Effector CD4-positive, alpha-beta T cell (primary cell): ENCODE measurements at places on chromosomes 3 and 15.

DNA sequence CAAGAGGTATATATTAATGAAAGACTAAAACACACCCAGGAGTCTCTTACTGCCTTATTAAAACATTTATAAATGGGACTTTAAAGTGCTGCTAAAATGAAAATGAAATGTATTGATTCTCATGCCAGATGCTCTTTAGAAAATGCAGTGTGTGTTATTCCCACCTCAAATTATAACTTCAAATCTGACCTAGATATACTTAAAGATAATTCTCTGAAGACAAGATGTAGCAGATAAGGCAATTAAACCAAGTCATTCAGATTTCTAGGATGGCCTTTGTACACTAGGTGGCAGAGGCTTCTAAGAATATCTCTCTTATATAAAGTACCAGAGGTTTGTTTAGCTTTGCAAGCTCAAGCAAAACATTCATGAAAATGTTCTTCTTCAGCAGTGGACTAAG lies 26.9 kb upstream of the GOLGA8B start:
- no peak for DNase-seq

DNA sequence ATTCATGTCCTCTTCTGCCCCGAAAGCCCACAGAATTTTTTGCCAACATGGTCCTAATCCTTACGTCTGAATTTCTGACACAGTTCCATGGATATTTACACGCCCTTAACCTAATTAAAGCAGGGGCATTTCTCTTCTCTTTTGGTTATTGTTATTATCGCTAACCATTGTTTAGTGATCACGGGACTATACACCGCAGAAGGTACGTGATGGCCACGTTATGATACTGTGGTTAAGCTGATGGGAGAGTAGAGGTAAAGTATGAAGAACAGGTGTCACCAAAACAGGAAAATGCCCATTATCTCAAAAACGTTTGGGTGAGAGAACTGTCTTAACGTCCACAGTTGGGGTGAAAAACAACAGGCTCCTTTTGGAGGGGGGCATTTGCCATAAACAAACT lies 26.4 kb downstream of the CCR4 start:
- DNase-seq, result no peak

DNA sequence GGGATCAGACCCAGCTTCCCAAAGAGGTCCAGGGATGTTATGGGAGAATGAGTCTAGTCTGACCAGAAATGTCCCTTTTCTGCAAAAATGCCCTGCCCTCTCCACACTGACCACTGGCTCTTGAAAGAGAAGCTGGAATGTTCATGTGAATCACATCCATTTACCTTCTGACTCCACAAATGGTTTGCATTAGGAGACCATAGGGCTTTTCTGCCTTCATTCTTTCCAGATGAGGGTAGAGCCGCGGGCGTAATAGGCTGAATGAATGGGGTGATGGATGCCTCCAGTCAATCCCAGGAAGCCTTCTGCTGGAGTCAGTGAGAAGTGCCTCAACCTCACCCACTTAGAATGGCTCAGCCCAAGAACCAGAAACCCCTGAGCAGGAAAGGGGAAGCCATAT lies 47.2 kb upstream of the IREB2 start:
- DNase-seq, result no peak

GRCh38 chr3:87136066-87136596 lies 91.0 kb upstream of the CHMP2B start:
- no peak for DNase-seq

- DNase-seq, result no peak
These were observed 53.0 kb downstream of the SV2B start for GRCh38 chr15:91152896-91153581.

GRCh38 chr3:177932346-177932745 lies 603.9 kb upstream of the KCNMB2 start:
- DNase-seq, result no peak

DNA sequence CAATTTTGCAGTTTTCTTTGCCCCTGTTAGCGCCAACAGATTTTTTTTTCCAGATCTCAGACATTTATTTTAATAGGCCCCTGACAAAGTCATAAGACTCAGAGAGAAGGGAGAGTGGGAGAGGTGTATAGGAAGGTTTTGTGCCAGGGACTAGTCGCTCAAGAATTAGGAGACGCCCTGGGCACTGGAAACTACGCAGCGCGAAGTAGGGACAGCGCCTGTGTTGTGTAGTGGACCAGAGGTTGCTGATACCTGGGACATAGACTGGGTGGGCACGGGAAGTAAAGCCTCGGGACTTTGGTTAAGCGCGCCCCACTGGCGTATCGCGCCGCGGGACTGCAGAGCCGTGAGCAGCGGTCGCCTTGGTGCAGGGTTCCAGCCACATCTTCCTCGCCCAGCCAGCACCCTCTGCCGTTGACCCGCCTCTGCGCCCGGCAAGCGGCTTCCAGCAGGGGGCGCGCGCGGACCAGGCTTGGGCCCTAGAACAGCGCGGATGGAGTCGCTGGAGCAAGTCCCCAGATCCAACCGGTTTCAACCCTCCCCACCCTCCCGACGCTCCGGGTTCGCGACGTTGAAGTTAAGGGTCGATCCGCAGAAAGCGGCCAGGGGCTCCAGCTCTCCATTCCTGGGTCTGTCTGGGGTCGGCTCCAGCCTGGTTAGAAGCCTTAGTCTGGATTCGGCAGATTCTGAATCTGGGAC lies 3.0 kb upstream of the ISLR2 start:
- DNase-seq, result peak; percentile 75

- no peak for DNase-seq
These were observed 54.2 kb downstream of the MSL2 start for GRCh38 chr3:136141891-136142290.

DNA sequence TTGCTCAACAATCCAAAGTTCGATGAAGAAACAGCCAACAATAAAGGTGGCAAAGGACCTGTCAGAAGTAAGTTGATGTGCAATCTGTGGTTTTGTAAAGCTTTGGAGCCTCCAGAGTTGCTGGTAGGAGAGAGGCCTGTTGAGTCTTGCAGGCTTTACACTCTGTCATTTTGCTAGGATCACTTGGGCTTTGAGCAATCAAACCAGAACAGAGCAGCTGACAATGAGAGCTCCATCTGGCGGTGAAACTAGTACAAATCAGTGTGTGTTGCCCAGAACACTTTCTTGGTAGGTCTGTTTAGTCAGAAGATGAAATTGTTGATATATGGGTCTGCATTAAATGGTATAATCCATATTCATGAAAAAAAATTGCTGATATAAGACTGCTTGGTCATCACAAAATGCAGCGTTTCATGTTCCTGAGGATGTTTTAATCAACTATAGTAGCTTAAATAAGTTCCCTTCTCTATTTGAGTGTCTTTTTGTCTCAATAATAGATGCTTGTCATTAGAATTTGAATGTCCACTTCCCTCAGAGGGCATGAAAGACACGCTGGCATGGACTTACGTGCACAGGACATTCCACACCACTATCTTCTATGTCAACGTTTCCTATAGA lies 25.7 kb downstream of the TMOD2 start:
- DNase-seq, result peak; percentile 55

- no peak for DNase-seq
These were observed 21.9 kb downstream of the OXNAD1 start for GRCh38 chr3:16286751-16287543.

DNA sequence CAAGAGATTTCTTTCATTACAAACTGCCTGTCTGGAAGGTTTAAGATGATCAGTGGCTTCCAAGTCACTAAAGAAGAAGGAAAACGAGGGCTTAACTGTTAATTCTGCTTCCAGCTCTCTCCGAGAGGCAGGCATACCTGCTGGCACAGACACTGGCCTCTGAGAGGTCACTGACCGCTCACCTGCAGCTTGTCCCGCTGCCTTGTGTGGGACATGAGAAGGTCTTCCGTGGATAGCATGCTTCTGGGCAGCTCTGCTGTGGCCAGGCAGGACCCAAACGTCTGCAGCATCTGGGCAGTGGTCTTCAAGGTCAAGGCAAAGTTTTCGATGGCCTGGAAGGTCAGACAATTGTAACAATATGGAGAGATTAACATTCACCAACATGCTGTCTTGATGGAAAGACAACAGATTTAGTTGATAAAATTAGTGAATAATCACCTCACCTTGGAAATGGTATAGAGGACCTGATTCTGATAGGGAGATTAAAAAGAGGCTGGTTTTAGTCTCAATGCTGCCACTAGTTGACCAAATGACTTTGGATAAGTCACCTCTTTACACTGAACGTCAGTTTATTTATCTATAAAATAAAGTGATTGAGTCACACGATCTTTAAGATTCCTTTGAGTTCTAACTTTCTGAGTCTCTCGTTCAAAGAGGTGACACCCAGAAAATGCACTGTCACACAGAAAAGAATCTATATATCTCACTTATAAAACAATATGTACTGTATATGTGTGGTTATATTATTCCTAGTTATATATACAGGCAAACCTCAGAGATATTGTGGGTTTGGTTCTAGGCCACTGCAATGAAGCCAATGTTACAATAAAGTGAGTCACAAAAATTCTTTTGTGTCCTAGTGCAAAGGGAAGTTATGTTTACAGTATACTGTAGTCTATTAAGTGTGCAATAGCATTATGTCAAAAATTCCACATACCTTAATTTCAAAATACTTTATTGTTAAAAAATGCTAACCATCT lies 65.1 kb downstream of the B3GNT5 start:
- no peak for DNase-seq

DNA sequence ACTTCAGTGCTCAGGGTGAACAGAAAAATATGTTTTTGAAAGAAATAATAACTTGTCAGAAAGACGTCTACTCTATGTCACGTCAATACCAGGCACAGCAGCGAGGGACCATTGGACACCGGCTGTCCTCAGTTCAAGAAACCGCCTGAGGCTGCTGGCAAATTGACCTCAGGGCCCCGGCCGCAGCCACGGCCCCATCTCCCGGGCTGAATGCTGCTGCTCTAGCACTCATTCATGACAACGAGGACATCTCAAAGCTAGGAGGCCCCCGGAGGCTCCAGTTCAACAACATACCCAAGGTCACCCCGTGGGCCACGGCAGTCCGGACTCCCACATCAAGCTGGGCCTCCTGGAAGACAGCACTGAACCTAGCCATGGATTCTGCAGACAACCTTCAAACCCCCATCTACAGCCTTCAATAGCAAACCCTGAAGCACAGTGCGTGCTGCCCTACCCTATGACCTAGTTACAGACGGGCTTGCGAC lies 204.0 kb upstream of the NSMCE3 start:
- no peak for DNase-seq

- no peak for DNase-seq
These were observed 422.0 kb upstream of the FRG2C start for GRCh38 chr3:75242012-75242735.

DNA sequence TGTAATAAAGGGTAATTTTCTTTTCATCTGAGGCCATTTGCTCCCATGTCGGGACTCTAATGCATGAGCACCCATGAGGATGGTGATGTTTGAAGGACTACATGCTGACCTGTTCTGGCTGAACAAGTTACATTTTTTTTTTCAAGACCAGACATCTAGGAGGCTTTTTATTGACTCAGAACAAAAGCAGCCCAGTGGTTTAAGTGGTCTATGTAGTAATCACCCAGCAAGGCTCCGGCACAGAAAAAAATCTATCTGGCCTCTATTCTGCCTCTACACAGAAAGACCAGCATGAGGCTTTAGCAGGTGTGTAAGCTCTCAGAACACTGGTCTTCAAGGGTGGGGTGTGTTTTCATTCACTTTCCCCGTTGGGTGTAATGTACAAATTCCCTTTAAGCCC lies 95.1 kb upstream of the ZBED2 start:
- no peak for DNase-seq

- no peak for DNase-seq
These were observed 14.5 kb downstream of the CSRNP1 start for GRCh38 chr3:39138804-39139415.

GRCh38 chr15:101613130-101614000 lies 38.8 kb downstream of the TM2D3 start:
- DNase-seq, result no peak

GRCh38 chr15:63020759-63021430 lies 21.7 kb upstream of the TPM1 start:
- DNase-seq, result no peak

DNA sequence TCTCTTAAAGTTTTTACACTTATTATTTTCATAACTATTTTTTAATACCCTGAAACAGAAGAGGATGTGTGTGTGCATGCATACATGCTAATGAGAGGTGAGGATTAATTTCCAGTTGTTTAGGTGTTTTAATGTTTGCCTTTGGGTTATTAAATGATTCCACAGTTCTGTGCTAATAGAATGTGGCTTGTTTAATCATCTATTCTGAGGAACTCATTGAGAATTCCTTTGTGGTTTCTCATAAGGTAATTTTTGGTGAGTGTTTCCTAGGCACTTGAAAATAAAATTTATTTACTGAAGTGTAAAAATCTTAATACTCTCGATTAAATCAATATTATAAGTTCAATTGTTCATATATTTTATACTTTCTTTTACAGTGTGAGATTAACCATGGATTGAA lies 38.0 kb downstream of the STAC start:
- no peak for DNase-seq

GRCh38 chr3:64079369-64080150 lies 56.3 kb upstream of the PSMD6 start:
- DNase-seq, result no peak

GRCh38 chr3:65732051-65732935 lies 306.4 kb downstream of the MAGI1 start:
- no peak for DNase-seq

DNA sequence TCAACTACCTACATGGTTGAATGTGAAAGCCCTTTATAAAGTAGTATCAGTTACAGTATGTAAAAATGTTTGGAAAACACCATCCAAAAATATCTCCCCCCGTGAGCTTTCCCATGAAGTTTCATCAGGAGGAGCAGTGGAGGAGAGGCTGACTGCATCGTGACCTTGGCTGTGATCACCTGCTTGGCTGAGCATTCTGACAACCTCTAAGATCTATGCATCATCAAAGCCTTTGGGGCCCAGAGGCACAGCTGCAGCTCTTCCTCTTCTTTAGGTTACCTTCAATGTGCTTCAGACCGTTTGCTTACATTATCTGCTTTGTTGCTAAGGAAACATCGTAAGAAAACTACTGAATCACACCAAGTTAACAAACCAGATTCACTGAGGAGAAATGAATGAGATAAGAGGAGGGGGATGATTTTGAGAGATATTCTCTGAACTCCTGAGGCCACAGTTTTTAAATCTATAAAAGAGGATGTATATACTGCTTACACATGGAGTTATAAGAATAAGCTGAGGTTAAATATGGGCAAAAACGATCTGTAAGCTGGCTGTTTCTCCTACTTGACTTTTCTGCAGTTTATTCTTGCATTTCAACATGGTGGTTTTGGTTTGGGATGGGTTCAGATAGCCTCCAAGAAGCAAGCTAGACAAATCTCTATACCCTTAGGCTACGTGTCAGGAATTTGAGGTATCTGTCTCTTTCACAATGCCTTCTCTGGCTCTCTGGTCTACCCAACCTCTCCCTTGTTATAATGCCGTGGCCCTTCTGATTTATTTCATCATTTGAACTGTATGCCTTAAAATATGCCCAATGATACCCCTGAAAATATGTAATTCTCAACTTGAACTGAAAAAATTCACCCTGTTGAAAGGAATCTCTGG lies 4.0 kb downstream of the GCSAM start:
- DNase-seq, result peak; percentile 46

- DNase-seq, result no peak
These were observed 25.0 kb downstream of the MEX3B start for GRCh38 chr15:82020625-82021394.
